ENCODE measurements at places on chromosomes 16 and 17.

GRCh38 chr16:53131363-53132071, 76.7 kb downstream of the CHD9 start:
- DNase-seq = no peak

GRCh38 chr17:75635610-75636202, 2.5 kb downstream of the SMIM5 start:
- no peak for DNase-seq

DNA sequence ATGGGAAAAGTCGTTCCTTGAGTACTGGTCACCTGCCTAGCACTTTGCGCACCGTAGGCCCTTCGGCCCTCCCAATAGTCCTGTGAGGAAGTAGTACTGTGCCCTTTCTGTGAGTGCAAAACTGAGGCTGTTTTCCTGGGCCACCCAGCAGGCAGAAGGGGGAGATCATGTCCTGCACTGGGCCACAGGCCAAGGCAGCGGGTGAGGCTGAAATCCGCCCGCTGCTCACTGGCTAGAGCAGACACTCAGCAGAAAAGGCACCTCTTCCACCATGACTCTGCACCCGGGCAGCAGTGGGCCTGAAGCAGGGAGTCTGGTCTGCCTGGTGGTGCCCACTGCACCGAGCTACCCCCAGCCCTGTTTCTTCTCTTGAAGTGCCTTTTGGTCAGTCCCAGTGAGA, 20.2 kb downstream of the METTL22 start:
- no peak for DNase-seq

DNA sequence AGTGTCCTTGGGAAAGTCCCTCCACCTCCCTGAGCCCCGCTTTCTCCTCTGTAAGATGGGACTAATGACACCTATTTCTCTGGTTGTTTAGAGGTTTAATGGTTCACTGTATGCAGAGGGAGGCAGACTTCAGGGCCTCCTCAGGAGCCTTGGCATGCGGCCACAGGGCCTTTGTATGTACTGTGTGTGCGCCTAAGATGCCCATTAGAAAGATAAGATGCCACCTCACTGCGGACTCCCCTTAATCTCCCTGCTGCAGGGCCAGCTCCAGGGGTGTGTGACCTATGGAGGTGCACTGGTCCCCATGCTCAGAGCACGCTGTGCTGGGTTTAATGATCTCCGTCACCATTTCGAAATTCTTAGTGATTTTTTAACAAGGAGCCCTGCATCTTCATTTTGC, 59.3 kb downstream of the TMEM235 start:
- no peak for DNase-seq

GRCh38 chr16:88390265-88390664, 7.5 kb downstream of the ZNF469 start:
- no peak for DNase-seq

DNA sequence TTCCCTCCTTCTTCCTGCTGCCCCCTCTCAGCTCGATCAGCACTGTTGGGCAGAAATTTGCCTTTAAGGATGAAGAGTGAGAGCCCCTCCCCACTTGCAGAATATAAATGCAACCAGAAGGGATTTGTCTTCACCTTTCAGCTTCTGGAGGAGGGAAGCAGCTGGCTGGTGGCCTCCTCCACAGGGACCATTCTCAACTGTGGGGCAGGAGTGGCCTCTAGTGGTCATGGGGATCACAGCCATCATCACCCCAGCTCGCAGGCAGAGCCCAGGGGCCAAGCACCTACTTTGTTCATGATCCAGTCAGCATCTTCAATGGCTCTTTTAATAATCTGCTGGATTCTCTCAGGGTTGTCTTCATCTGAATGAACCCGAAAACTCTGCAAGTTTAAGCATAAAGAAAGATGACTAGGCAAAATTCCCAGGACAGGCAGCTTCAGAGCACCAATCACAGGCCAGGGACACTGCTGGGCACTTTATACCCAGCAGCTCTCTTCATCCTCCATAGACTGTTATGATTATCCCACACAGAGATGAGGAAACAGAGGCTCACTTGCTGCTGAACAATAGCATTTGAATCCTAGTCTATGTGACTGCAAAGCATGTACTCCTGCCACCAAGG, 13.1 kb downstream of the LYRM9 start:
- peak; percentile 69 for DNase-seq

DNA sequence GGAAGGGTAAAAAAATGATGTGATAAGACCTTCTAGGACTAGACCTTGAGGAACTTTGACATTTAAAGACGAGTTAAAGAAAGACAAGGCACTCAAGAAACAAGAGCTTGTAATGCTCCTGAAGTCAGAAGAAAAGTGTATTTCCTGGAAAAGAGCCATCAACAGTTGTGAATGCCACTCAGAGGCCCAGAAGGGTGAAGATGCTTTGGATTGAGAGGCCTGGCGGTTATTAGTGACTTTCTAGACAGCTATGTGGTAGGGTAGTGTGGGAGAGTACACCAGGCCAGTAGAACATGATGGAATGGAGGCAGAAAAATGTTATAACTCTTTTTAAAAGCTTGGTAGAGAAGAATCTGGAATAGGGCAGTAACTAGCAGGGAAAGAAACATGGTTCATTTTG, 34.1 kb upstream of the ANKFN1 start:
- DNase-seq = no peak

GRCh38 chr17:12953156-12953555, 64.7 kb downstream of the ELAC2 start:
- DNase-seq = no peak

GRCh38 chr17:40556198-40556661, 9.0 kb downstream of the CCR7 start:
- DNase-seq = no peak

DNA sequence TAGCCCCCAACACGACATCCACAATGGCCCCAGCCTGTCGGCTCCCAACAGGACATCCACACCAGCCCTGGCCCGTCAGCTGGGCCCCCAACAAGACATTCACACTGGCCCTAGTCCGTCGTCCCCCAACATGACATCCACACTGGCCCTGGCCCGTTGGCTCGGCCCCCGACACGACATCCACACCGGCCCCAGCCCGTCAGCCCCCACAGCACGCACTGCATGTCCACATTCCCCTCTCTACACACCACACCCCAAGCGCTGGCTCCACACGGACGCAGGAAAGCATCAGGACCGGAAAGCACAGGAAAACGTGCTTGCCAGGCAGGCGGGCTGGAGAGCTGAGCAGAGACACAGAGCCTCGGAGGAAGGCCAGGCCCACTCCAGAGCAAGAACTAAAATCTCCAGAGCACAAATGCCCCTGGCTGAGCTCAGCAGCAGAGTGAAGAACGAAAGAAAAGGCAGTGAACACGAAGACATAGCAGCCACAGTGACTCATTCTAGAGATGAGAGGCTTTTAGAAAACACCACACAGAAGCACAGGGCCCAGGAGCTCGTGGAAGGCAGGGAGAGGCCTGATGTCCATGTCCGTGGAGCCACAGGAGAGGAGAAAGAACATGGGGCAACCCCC, 50.6 kb downstream of the LMF1 start:
- DNase-seq = no peak

- DNase-seq = no peak
Observed at GRCh38 chr16:62814891-62815290, 778.7 kb upstream of the CDH8 start.

DNA sequence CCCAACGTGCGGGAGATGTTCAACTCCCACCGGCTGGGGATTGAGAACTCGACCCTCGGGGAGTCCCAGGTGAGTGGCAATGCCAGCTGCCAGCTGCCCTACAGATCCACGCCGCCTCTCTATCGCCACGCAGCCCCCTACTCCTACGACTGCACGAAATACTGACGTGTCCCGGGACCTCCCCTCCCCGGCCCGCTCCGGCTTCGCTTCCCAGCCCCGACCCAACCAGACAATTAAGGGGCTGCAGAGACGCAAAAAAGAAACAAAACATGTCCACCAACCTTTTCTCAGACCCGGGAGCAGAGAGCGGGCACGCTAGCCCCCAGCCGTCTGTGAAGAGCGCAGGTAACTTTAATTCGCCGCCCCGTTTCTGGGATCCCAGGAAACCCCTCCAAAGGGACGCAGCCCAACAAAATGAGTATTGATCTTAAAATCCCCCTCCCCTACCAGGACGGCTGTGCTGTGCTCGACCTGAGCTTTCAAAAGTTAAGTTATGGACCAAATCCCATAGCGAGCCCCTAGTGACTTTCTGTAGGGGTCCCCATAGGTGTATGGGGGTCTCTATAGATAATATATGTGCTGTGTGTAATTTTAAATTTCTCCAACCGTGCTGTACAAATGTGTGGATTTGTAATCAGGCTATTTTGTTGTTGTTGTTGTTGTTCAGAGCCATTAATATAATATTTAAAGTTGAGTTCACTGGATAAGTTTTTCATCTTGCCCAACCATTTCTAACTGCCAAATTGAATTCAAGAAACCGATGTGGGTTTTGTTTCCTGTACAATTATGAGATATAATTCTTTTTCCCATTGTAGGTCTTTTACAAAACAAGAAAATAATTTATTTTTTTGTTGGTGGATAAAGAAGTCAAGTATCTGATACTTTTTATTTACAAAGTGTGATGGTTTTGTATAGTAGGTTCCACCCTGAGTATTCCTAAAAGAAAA, 2.3 kb downstream of the FOXC2 start:
- no peak for DNase-seq

DNA sequence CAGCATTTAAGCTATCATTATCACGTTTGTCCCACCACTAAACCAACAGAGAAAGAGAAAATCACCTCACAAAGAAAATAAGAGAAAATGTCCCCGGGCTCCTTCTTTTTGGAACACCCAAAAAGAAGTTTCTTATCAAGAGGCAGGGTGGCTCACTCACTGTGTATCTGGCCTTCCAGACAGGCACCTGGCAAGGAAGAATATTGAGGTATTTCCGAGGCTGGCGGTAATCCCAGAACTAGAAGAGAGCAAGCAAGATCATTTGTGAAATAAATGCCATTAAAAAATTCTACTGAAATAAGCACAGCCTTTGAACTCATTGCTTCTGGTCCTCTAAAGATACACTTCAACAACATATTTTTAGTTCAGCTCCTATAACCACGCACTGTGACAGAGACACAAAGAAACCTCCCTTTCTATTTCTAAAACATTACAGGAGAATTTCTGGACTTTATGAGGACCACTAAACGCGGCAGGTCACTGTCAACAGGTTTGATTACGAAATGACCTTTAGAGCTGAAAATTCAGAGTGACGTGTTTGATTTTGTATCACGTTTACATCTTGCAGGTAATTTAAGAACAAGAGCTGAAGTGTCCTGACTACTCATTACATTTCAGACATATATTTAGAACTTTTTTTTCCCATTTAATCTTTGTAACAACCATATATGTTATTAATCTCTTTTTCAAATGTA, 61.0 kb downstream of the WDR59 start:
- no peak for DNase-seq

DNA sequence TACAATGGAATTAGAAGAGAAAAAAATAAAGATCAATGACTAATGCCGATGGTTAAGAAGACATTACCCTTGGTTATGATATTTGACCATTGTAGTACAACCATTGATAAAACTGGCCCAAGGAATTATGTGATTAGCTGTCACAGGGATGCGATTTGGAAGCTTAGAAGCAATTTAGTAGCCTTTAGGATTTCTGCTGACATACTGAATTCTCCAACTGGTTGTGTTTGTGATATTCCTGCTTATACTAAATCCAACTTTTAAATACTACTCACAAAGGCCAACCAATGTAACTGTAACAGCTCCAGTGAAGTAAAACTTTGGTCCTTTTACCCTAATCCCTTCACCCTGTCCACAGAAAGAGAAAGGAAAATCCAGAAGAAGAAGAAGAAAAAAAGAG, 31.4 kb upstream of the ABCA6 start:
- DNase-seq = no peak

- no peak for DNase-seq
Observed at GRCh38 chr17:61209525-61209924, 190.1 kb upstream of the TBX2 start.

- no peak for DNase-seq
Observed at GRCh38 chr17:79804856-79805696, 8.2 kb upstream of the CBX8 start.

GRCh38 chr17:9004132-9004960, 17.0 kb upstream of the NTN1 start:
- no peak for DNase-seq

- DNase-seq = peak; percentile 75
Observed at GRCh38 chr17:34858591-34859565, 102.4 kb downstream of the CCT6B start.

DNA sequence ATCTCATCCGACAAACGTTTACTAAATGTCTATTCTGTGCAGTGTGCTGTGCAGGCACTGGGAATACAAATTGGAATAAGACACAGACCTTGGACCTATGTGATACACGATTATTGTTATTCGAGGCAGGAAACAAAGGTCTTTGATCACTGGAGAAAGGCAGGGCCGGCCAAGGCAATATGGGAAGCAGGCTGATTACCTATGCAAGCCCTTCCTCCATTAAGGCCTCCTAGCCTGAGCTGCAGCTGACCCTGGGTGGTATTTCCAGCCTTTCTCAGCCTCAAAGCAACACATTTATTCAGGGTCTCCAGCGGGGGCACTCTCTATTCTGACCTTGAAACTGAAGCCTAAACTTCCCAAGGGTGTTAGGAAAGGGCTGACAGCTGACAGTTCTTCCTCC, 13.4 kb downstream of the ST6GALNAC1 start:
- DNase-seq = no peak

DNA sequence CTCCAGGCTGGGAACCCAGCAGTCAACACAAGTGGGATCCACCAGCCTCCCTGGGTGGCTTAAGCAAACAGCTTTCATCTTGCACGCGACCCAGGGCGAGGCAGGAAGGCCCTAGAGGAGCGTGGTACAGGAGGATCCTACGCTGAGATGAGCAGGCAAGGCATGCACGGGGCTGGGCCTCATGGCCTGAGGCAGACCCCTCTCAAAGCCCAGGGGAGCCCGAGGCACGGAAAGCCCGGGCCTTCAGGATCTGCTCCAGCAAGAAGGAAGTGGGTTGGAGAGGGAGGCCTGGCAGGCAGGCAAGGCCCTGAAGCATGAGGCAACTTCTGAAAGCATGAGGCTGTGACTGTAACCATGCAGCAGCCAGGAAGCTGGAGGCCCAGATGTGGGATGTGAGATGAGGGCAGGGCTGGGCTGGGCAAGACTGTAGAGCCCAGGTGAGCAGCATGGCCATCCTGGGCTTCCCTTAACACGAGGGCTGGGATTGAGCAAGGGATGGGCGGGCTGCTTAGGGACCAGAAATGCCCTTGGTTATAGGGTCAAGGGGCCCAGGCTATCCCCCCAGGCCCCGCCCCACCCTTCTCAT, 338.7 kb downstream of the C16orf95 start:
- DNase-seq = no peak

GRCh38 chr17:76050538-76051467, 21.5 kb downstream of the SRP68 start:
- no peak for DNase-seq

- DNase-seq = no peak
Observed at GRCh38 chr17:2019723-2020122, 5.4 kb downstream of the RTN4RL1 start.

GRCh38 chr16:85236818-85237150, 124.5 kb upstream of the CIBAR2 start:
- DNase-seq = no peak

- no peak for DNase-seq
Observed at GRCh38 chr17:78185981-78186691, 716 bp downstream of the TK1 start.

GRCh38 chr17:34547453-34548063, 31.8 kb upstream of the TMEM132E start:
- DNase-seq = no peak

GRCh38 chr17:61967729-61968128, 39.9 kb upstream of the INTS2 start:
- no peak for DNase-seq

GRCh38 chr17:50839591-50840310, 4.4 kb downstream of the WFIKKN2 start:
- no peak for DNase-seq

- no peak for DNase-seq
Observed at GRCh38 chr17:2064520-2064971, 9.6 kb downstream of the HIC1 start.

GRCh38 chr16:72404299-72404698, 232.3 kb upstream of the PMFBP1 start:
- DNase-seq = no peak
